ENCODE measurements at places on chromosomes 7 and 10.
A peak's percentile ranks its signal among the peaks of the same experiment; 100 is the strongest.

DNA sequence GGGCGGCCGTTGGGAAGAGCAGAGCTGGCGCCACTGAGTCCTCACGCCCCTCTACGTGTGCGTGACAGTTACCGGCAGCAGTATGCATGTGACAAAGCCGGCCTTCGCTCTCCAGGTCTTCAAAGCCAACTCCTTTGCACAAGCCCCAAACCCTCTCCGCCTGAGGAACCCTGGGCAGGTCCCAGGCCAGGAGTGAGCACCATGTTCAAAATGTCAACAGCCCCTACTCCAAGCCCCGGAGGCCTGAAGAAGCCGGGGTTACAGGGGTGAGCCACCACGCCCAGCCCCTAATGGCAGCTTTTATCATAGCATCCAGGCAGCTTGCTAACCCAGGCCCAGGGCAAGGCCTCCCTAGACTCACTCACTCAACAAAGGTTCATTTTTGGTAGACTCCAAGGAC, 70.8 kb downstream of the OAT start:
- DNase-seq = no peak

GRCh38 chr7:40327113-40327512, 192.3 kb downstream of the SUGCT start:
- no peak for DNase-seq

GRCh38 chr7:126450269-126450671, 802.5 kb downstream of the GRM8 start:
- no peak for DNase-seq

- no peak for DNase-seq
Measured at GRCh38 chr7:80641548-80641947, 3.1 kb downstream of the CD36 start.

- DNase-seq = no peak
Measured at GRCh38 chr7:14218338-14218737, 228.9 kb upstream of the ETV1 start.

DNA sequence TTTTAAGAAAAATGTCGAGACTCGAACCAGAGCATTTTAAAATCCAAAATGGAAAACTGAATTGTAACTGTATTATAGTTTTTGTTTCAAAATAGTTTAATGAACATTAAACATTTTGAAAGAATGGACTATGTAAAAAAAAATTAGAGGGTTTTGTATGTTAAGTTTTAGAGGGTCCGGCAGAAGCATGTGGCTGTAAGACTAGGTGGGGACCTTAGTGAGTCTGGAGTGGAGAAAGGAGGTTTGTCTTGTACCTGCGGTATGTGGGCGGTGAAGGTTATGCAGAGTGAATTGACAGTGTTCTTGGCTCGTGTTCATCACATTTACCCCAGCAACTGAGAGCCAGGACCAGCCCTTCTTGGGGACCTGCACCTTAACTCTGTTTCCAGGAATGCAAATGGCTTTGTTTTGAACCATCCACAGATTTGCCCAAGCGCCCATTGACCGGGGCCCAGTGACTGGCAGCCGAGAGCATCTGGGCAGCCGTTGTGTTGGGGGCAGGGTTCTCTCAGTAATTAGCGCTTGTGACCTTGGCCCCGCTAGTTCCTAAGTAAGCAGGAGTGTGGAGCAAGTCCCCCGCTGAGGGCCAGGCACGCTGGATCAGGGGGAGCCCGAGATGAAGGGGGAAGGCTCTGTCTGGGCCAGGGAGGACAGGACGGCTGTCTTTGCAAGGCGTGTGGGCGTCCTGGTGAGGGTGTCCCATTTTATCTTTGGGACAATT, 1.4 kb upstream of the KLF6 start:
- no peak for DNase-seq

GRCh38 chr10:12564173-12564572, 214.8 kb downstream of the CAMK1D start:
- DNase-seq = no peak

- no peak for DNase-seq
Measured at GRCh38 chr7:1777122-1777521, 107.0 kb downstream of the ELFN1 start.

DNA sequence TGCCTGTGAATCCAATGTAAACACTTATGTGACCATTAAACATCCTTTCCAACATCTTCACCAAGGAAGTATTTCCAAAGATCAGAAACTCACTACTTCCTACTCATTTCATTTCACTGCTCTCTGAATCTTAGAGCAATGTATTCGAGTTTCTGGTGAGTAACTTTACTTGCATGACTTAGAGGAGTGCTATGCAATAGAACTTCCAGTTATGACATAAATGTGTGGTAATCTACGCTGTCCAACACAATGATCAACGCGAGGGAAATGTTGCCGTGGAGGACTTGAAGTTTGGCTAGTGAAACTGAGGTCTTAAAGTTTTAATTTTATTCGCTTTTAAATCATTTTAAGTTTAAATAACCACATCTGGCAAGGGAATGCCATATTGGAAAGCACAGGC, 1326.3 kb downstream of the XPNPEP1 start:
- no peak for DNase-seq

DNA sequence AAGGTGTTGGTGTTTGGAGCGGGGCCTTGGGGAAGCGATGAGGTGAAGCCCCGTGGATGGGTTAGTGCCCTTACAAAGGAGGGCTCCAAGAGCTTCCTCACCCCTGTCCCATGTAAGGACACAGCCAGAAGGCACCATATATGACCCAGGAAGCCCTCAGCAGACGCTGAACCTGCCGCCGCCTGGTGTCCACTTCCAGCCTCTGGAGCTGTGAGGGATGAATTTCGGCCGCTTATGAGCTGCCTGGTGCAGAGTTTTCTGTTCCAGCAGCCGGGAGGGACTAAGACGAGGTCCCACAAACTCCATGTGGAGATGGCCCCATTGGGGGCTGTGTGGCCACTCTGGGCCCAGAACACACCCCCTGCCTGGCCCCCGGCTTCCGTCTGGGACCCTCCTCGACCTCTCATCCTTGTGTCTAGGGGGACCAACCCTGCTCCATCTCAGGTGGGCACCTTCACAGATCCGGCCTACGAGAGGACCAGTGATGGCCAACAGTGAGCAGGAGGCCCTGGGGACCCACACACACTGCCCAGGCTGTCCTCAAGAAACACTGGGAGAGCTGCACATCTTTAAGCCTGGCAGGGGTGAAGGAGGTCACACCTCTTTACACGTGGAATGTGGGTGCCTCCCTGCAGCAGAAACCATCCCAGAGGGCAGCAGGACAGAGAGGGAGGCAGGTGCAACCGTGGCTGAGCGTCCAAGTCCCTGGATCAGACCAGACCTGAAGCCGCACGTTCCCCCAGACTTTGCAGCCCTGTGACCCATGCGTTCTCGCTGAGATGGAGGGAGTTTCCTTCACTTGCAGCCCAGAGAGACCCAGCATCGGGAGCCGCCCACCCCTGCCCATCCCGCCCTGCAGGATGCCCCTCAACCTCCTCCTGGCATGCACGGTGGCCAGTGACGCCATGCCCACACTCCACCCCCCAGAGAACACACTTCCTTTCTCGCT, 96.1 kb downstream of the PDGFA start:
- no peak for DNase-seq

GRCh38 chr7:28675429-28675828, 263.1 kb downstream of the CREB5 start:
- no peak for DNase-seq

DNA sequence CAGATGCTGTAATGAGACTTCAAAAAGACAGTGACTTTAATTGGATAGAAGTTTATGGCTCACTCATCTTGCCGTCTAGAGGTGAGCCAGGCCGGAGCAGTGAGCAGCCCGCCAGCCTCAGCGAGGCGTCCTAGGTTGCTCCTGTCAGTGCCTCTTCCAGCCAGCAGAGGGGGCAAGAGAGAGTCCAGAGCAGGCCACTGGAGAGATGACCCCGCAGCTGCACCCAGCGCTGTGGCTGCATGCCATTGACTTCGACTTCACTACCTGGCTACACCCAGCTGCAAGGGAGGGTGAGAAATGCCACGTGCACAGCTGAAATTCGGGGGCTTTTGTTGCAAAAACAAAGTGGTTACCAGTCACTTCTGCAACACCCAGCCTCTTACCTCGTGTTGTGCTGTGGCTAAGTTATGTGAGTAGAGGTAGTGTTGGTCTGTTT, 26.5 kb downstream of the NUB1 start:
- peak; percentile 54 for DNase-seq

DNA sequence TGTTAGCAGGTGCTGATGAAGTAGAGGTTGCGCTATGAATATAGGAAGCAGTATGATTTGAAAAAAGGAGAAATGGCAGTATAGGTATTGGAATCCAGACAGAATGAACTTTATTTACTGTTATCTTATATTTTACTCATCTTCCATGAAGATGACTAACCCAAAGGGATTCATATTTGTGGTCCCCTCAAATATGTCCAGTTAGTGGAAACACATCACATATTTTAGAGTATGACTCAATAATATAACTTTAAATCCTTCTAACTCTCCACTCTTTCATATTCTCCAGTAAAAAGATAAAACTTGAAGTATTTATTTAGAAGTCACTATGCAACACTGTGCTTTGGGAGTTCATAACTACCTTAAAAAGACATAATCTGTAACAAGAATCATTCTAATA, 286.5 kb upstream of the LRRTM3 start:
- no peak for DNase-seq

DNA sequence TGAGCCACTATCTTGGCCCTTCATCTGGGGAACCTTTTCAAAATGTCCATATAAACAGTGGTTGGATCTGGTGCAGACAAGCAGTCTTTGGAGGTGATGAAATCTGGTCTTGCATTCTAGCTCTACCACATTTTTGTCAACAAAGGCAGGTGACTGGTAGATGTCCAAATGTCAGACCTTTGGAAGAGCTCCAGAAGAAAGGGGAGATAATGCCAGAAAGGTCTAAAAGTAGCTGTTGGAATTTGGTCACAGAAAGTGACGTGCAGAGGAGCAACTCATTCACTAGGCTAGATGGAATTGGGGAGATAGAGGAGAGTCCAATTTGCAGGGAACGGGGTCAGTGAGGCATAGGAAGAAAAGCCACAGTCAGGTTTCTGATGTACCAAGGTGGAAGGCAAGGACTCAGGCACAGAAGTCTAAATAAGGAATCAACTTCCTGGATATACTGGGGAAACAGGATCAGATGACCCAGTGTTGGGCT, 36.4 kb upstream of the WAC start:
- no peak for DNase-seq

DNA sequence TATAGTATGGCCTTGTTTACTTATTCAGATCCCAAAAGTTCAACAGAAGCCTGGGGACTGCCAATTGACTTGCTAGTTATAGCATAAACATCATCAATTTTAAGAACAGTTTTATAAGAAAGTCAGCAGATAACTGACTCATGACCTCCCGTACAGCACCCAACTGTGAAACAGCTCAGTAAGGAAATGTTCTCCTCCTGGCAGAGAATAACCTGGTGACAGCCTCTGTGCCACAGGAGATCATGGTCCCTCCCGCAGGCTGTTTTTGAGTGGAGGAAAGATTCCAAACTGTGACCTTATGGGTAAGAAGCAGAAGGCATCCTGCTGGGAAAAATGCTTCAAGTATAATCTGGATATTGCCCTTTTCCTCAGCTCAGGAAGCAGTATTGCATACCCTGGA, 182.5 kb downstream of the SEMA3D start:
- no peak for DNase-seq

DNA sequence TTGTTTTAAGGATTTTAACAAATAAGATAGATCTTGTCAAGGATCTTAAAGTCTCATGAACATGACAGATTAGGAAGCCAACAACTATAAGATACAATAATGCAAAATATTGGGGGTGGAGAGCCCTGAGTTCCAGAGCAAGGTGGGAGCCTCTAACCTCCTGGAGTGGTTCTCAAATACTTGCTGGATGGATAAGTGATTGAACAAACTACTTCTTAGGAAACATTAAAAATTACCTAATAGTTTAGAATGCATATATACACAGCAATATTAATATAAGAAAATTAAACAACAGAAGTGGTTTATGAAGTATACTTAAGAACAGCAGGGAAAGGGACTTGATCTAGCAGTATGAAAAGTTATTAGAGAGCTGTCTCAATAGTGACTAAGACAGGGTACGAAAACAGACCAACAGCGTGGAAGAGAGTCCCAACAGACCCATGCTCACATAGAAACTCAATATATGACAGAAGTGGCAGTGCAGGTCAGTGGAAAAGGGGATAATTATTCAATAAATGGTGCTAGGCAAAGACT, 28.3 kb downstream of the CRPPA start:
- no peak for DNase-seq

- DNase-seq = no peak
Measured at GRCh38 chr10:63466144-63466935, 563 bp upstream of the JMJD1C start.

GRCh38 chr10:46233181-46233580, 53.6 kb upstream of the ANTXRL start:
- DNase-seq = no peak

DNA sequence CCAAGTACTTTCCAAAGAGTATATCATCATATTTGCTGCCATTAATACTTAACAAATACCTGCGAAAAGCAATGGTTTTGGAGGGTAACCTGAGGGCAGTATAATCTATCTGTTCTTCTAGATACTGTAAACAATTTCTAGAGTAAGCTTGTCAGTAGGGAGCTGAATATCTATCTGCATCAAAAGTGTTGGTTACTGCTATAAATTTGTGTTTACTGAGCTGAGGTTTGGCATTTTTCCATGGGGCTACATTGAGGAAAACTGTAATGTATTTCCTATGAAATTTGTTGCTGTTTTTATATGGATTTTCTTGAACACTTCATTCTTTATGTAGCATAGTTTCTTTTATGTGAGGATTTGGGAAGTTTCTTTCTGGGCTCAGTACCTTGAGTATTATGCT, 913.4 kb downstream of the CNTNAP2 start:
- no peak for DNase-seq

GRCh38 chr7:87456247-87456646, 19.2 kb downstream of the ABCB4 start:
- DNase-seq = no peak

All from T-helper 22 cell (primary cell).